ENCODE measurements at places on chromosomes 5 and 9.

GRCh38 chr5:32042551-32042961 is 131.6 kb downstream of the GOLPH3 start:
- peak; percentile 85 for DNase-seq

- peak; percentile 73 for DNase-seq
These were observed 64.2 kb upstream of the ABL1 start for GRCh38 chr9:130770679-130771442.

DNA sequence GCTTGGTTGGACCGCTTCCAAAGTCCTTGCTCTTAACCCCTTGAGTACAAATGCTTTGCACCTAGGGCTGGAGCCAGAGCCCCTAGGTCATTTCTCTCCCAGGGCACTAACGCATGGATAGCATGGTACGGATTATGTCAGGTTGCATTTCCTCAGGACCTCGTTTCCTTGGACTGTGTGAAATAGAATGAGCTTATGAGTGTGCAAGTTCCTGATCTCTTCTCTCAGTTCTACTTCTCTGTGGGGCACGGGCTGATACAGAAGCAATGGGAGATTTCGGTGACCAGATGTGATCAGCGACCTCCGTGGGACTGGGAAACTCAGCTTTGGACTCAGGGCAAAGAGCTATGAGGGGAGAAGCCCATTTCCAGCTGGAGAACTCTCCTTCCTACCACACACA is 14.2 kb downstream of the SPARC start:
- DNase-seq: no peak

DNA sequence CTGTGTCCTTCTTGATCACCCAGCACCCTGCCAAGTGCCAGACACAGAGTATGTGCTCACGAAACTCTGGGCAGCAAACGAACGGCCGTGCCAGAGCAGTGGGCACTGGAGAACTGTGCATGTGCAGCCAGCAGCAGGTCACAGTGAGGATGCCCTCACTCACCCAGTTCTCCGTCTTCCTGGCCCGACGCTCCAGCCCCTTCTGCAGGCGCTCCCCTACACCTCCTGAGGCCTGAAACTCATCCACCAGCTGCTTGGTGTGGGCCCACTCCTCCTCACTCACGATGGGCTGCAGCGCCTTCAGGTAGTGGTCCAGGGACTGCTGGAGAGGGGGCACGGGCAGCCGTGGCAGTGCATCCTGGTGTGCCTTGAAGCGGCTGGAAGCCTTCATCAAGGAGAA is 2.9 kb downstream of the CRAT start:
- no peak for DNase-seq

DNA sequence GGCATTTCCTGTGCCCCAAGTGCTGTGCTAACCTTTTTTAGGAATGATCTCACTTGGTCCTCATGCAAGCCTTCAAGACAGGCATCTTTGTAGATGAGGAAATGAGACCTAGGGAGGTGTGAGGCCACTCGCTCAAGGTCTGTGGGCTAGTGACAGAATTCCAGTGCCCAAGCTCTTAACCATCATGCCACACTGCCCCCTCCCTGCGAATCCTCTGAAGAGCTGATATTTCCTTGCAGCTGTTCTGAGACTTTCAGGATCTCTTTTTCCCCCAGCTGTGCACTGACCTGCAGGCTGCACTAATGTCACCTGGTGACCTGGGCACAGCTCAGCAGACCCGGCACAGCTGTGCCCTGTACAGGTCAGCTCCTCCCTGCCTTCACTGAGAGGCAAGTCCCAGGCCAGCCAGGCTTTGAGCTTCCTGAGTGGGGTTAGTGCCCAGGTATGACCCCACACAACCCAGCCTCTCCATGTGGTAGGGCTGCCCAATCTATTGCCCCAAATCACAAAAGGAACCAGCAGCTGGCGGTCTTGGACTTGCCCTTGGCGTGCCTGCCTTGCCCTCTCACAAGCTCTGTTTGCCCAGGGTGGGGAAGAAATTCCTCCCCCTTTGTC is 32.7 kb downstream of the MORN5 start:
- no peak for DNase-seq

GRCh38 chr9:131432050-131432449 is 38.2 kb downstream of the PRRC2B start:
- DNase-seq: peak; percentile 97

- DNase-seq: no peak
These were observed 211.4 kb downstream of the HCN1 start for GRCh38 chr5:45484781-45485180.

DNA sequence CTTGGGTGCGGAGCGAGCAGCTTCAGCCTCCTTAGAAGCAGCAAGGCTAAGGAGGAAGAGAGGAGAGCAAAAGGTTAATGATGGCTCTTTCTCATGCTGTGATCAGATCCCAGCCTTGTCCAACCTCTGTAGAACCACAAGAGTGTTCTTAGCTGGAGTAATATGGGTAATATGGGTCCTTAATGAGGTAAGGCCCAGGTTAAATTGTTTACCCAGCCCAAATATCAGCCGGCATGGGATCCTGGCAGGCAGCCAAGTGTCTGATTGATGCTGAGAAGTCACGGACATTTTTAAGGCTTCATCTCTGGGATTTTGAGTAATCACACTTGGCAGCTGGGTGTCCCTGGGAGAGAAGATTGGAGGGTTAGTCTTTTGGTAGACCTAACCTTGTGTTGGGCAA is 32.3 kb downstream of the GLRA1 start:
- DNase-seq: no peak

- DNase-seq: no peak
These were observed 13.2 kb downstream of the TUT7 start for GRCh38 chr9:86341007-86341491.

GRCh38 chr9:98867429-98868168 is 60.1 kb downstream of the GALNT12 start:
- no peak for DNase-seq

- DNase-seq: no peak
These were observed 40.5 kb upstream of the FAM81B start for GRCh38 chr5:95350631-95351030.

DNA sequence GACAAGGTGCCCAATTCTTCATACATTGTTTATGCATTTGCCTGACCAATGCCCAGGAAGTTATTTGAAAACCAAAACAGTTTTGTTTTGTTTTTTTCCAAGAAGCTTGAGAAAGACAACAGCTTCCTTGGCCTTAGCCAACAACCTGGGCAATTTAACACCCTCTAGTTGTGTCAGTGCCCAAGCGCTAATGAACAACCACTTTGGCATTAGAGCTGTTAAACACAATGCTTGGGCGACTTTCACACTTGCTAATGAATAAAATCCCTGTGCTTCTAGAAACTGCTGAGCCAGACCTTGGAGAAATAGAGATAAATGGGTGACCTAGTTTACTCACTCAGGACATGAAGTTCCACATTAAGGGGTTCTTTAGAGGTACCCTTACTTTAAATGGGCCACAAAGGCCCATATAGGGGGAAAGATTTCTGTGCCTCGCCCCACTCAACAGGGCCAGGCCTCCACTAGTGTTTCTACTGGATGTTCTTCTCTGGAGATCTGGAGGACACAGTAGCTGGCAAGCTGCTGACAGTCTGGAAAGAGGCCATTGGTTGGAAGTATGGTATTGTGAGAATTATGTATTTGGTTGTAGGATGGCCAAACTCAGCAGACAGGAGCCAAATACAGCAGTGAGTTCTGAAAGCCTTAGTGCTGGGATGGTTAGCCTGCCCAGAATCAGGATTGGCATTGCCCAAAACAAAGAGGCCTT is 179.8 kb downstream of the DOCK8 start:
- DNase-seq: no peak

DNA sequence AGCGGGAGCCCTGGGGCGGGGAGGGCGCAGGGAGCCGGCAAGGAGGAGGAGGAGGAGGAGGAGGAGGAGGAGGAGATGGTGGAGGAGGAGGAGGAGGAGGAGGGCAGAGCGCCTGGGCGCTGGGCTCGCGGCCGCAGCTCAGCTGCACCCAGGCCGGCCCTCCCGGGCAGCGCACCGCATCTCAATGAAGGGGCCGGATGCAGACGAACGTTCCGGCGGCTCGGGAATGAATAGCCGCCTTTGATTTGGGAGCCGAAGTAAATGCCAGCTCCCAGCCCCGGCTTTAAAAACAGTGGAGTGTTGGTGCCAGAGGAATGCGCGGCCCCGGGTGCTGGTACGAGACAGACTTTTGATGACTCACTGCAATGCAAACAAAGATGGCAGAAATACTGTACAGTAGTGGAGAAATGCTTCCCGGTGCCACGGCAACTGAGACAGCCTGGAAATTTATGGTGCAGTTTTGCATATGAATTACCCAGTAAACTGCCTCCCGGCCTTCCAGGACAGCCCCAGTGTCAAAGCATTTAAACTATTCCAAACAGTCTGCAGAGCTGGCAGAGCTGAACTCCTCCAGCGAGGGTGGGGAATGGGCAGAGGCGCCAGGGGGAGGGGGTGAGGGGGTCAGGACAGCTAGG is 43.1 kb downstream of the NACC2 start:
- peak; percentile 97 for DNase-seq

DNA sequence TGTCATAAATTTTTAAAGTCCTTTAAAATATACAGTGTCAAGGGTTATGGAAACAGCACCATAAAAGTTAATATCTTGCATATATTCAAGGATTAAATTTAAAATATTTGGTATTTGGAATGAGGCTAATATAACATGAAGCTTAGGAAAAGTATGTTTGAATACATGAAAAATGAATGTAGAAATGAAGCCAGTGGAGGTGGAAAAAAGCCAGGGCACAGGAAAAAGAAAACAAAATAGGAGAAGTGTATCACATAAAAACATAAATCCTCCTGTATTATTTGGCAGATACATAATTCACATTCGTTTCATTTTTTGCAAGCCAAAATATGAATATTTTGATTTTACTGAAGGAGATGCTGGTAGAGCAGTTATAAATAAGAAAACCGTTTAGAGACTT is 587.0 kb upstream of the ZNF608 start:
- no peak for DNase-seq

DNA sequence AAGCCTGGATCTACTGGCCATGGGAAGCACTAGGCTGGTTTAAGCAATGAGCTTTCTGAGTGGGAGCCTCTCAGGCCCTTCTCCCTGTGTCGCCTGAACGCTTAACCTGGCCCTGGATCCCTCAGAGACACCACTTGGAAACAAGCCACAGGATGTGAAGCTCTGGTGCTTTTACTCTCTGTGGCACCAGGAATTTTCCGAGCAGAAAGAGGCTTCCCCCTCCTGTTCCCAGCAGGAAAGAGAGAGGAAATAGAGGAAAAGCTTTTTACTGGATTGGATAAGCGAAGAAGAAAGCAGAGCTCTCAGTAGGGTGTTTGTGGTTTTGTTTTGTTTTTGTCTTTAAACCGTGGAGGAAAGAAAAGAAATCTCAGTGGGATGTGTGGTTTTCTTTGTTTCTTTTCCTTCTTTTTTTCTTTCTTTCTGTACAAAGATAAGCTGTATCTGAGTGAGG is 34.5 kb downstream of the COL15A1 start:
- DNase-seq: no peak

GRCh38 chr9:3948826-3949556 is 350.9 kb downstream of the GLIS3 start:
- no peak for DNase-seq

GRCh38 chr5:31283326-31283725 is 89.8 kb downstream of the CDH6 start:
- no peak for DNase-seq

DNA sequence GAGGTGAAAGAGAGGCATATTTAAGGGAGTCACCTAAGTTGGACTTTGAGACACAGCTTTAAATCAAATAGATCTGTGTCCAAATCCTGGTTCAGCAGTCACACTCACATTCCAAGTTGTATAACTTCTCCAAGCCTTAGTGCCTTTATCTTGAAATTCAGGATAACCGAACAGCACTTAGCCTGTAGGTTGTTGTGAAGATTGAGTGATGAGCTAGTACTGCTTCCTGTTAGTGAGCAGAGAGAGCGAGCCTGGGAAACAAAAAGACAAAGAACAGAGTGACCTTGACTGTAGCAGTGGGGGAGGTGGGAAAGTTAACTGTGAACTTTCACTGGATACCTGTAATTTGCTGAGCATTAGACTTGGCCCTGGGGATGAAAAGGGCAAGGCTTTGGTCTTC is 22.4 kb downstream of the MAML1 start:
- DNase-seq: no peak

GRCh38 chr5:153352685-153353219 is 137.7 kb upstream of the GRIA1 start:
- DNase-seq: peak; percentile 71

GRCh38 chr5:1751026-1751863 is 48.4 kb downstream of the MRPL36 start:
- DNase-seq: no peak

DNA sequence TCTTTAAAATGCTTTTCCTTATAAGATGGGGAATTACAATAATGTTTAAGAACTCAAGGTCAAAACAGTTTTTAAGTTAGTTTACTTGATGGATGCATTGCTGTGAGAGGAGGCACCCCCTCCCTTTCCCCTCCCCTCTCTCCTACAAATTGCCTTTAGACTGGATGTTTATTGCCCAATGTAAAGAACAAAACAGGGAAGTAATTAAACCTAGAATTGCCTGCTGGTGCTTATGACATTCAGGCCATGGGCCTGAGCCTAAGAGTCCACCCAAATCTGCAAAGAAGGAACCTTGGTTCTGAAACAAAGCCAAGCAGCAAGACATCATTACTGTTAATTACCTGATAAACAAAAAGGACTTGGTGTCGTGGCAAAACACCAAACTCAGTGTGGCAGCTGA is 630.3 kb downstream of the ISL1 start:
- DNase-seq: no peak

DNA sequence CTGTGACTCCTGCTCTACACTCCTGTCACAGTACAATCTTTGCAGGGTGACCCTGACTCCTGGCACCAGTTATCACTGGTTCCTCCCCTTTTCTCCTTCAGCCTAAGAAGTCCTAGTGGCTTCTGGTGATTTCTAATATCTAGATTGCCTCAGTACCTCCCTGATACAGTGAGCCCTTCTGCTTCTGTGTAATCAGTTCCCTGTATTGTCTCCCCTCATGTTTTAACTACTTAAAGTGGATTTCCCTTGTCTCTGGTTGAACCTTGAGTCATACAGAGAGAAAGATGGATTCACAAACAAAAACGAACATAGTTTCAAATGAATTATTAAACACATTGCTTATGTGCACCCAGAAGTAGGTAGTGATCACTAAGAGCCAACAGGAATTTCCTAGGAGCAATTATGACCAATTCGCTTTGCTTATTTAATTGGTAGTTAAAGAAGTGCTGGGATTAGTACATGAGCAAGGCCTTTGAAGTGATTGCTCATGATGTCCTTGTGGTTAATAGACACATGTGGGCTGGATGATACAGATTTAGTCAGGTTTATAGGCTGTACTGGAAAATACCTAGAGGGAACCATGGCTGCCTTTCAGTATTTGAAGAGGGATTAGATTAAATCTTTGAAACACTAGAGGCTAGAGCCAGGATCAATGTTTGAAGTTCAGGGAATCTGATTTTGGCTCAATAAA is 145.8 kb upstream of the MEF2C start:
- DNase-seq: peak; percentile 89

DNA sequence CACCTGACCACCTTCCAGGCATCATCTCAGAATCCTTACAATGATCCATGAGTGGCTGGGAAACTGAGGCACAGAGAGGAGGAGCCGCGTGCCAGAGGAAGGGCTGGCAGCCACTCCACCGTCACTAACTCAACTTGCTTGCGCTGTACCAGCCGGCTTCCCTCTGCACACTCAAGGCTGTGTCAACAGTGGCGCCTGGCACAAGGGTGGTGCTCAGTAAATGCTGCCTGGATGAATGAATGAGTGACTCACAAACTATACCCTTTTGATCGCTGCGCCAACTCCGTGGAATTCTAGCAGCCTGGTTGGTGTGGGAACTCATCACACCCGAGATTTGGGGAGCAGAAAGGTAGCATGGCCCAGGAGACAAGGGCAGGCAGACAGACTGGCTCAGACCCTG is 21.9 kb downstream of the PRRX2 start:
- DNase-seq: peak; percentile 78

GRCh38 chr9:124008694-124009530 is 2.7 kb upstream of the LHX2 start:
- DNase-seq: no peak

GRCh38 chr5:51908215-51908614 is 525.0 kb downstream of the ISL1 start:
- no peak for DNase-seq
